ENCODE measurements at places on chromosomes 7 and 10.

GRCh38 chr10:88497913-88498312, 85.2 kb downstream of the RNLS start:
- DNase-seq: no peak

DNA sequence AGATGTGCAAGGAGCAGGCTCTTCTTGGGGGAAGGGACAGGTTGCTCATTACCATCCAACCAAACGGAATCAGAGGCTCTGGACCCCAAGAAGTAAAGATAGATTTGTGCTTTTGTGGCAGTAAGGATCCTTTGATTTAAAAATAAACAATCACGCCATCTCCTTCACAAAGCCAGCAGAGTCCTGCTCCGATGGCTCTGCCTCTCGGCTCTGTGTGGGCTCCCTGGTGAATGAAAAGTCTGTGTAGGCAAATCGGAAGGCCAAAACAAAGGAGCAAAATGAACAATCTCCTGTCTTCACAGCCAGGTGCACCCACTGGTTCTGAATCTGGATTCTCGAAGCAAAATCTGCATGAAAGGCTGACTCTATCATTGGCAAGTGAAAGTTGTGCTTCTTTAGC, 3.8 kb downstream of the PTPRN2 start:
- no peak for DNase-seq

GRCh38 chr7:324011-324410, 34.0 kb downstream of the FOXL3 start:
- no peak for DNase-seq

- no peak for DNase-seq
Observed at GRCh38 chr10:11189582-11190376, 172.1 kb downstream of the CELF2 start.

DNA sequence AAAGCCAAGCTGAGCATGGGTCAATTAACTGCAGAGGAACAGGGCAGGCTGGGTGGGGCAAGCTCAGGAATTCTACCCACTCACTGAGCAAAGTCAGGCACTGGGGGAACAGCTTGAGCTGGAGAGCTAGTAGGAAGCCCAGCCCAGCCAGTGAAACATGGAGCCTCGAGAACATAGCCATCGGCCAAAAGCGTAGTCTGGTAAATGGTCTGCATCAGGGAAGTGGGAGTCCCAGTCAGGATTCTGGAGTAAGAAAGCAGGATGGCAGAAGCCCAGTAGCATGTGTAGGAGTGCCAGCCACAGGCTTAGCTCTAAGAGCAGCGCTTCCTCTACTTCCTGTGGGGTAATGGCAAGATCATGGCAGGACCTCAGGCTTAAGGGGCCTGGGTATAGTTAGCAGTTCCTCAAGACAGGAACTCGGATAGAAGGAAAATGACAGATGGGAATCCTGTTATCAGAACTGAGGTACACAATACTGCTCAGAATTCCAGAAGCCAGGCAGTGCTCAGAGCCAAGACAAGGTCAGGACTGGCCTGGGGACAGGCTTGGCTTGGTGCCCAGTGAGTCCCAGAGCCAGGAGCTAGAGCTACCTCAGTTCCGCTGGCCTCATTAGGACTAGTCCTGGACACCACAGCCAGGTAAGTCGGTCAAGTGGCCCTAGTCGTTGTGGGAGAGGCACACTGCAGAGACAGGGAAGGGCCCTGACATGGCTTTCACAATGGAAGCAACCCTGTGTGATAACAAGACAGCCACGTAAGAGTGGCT, 65.4 kb upstream of the MXI1 start:
- DNase-seq: no peak

DNA sequence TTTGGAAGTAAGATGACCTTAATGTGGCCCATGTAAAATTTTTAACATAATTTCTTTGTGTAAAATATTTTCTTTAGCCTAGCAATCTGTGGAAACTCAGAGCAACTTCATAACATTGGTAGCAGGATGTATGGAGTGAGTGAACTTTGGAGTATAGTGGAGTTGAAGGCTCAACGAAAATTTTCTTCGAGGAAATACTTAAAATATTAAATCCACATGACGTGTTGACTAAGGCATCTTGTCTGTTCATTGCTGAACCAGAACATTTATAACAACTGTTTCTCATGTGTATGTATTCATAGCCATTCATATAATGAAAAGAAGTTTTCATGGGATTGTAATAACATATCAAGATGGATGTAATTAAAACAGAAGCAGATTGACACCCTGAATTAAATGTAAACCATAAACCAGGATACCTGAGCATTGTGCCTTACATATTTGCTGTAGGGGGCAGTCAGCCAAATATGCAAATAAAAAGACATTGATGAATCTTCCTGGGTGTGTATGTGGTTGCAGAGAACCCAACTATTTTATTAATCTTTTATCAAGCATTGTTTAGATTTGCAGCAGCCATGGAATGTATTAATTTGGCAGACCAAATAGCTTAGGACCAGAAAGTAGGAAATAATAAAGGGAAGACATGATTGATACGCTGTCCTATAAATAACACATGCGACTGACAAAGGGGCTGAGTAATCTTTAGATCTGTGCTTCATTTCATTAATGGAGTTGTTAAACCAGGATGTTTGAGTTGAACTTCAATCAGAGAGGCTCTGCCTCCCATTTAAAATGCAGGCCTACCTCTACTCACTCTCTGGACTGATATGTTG, 11.5 kb downstream of the AUTS2 start:
- DNase-seq: no peak

- no peak for DNase-seq
Observed at GRCh38 chr7:55641811-55642210, 69.5 kb upstream of the VOPP1 start.

DNA sequence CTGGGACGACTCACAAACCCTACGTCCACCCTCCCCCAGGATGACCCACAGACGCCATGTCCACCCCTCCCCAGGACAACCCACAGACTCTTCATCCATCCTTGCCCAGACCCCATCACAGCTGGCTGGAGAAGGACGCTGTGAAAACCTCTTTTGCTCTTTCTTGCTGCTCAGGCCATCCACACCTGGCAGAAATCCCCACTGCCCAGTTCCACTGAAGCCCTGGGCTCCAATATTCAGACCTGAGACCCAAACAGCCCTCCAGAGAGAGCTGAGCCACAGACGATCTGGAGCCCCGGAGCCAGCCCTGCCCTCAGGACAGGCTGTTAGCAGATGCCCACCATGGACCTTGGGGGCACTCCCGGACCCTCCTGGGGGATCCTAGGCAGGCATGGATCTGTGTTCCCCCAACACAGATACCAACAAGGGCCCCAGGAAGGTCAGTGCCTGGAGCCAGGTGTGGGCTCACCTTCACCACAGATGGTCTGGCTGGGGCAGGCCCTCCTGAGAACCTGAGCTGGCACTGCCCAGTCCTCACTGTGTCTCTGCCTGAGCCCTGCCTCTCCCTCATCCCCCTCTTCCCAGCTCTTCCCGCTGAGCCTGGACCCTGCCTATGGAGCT, 226.2 kb downstream of the PTPRN2 start:
- DNase-seq: no peak

DNA sequence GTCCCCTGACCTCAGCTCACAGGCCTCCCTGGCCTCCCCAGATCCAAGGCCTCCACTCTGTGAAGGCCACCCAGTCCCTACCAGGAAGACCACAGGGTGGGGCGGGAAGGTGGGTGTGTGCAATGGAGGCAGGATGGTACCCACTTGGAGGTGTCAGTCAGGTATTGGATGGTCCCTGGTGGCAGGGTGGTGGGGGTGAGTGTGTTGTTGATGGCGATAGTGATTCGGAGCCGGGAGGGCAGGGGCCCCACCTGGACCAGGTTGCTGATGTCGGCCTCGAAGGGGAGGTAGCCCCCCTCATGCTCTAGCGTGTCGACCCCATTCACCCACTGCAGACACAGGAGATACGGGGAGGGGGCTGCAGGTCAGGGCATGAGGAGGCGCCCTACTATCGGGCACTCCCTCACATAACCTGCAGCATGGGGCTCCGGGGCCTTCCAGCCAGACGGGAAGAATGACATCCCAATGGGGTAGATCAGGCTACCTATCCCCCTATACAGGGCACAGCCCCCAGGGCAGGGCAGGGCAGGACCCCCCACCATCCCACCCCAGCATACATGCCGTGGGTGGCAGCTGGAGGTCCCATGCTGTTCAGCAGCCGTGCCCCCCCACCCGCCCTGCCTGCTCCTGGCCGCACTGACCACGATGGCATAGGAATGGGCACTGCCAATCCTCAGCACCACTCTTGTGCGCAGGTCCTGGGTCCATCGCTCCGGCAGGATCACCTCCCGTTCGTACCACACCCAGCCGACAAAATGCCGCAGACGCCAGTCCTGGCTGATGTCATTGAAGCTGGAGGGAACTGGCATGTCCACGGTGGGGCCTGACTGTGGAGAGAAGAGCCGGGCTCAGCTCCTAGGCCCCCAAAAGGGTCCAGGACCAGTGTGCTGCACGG, 2.2 kb downstream of the GUSB start:
- DNase-seq: no peak

DNA sequence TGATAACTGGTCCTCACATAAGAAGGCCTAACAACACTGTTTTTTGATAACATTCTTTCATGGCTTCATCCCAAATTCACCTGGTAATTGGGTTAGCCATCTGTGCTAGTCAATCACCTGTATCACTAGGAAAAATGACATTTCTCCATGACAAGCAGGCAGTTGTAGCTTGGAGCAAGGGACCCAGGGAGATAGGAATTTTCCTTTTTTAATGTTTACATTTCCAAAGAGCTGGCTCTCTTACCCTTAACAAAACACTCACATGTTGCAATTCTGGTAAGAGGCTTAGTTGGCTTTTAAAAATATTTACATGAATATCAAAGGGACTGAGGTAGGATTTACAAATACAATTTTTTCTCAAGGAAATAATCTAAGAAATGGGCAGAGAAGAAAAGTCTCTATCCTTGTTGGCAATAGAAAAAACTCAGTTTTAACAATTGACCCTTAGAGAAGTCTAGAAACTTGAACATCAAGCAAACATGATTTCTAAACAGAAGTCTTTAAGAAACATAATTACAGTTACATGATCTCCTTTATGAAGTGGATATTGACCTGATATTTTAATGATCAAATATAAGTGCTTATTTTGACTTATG, 16.1 kb upstream of the AKR1C1 start:
- no peak for DNase-seq

- no peak for DNase-seq
Observed at GRCh38 chr7:44132039-44132438, 8.7 kb upstream of the POLD2 start.

DNA sequence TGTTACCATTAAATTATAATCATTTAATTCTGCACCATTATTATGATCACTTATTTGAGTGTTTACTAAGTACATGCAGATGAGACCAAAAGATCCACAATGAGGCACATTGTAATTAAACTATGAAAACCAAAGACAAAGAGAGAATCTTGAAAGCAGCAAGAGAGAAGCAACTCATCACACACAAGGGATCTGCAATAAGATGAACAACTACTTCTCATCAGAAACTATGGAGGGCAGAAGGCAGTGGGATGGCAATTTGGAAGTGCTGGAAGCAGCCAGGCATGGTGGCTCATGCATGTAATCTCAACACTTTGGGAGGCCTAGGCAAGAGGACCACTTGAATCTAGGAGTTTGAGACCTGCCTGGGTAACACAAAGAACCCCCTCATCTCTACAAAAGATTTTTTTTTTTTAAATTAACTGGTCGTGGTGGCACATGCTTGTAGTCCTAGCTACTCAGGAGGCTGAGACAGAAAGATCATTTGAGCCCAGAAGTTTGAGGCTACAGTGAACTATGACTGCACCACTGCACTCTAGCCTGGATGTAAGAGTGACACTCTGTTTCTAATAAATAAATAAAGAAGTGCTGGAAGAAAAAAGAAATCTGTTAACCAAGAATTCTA, 47.7 kb downstream of the CDK6 start:
- DNase-seq: no peak

- DNase-seq: no peak
Observed at GRCh38 chr7:34281260-34281659, 375.9 kb downstream of the BMPER start.

DNA sequence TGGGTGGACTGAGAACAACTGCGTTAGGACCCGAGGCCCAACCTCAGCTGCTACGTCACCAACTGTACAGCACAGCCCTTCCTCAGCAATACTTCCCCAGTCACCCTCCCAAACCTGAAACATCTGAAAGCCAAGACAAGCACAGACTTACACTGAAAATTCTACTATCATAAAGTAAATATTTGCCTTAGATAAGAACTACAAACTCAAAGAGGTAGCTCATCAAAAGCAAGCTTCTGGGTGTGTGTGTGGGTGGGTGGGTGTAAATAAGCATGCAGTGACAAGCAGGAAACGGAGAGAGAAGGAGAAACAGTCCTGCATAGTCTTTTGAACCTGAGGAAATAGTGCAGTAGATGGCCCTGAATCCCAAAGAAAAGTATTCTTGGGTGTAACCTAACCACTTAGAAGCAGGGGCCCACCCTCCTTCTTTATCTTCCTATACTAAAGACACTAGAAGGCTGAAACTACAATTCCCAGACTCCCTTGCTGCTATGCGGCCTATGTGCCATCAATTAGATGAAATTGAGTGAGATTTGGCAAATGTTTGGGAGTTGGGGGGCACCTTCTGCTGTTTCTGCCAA, 18.7 kb downstream of the SLC25A13 start:
- no peak for DNase-seq

- DNase-seq: peak; percentile 60
Observed at GRCh38 chr10:34721208-34721840, 93.8 kb downstream of the PARD3 start.

DNA sequence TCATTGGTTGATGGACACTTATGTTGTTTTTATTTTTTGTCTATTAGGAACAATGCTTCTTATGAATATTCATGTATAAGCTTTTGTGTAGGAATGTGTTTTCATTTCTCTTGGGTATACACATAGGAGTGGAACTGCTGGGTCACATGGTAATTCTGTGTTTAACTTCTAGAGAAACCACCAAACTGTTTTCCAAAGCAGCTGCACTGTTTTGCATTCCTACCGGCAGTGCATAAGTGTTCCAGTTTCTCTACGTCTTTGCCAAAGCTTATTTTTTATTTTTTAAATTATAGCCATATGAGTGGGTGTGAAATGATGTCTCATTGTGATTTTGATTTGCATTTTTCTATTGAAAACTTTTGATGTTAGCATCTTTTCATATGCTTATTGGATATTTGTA, 51.3 kb downstream of the ADK start:
- no peak for DNase-seq

DNA sequence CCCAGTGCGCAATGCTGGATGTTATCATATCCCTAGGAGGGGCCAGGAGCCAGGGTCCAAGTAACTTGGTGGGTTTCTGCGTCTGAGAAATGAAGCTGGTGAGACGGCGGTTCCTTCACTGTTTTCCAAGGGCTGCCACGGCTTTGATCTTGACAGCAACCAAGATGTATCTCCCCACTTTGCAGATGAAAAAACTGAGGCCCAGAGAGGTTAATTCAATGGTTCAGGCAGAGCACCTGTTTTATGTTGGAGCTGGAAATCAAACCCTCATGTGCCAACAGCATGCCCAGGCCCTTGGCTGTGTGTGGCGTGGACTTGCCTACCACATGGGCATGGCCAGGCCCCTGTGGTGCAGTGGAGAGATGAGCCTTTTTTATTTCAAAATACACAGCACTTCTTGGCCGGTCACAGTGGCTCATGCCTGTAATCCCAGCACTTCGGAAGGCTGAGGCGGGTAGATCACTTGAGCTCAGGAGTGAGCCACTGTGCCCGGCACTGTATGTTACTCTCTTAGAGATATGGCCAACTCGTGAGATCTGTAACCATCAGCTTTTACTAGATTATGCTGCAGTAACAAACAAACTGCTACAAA, 225.2 kb upstream of the SH2B2 start:
- no peak for DNase-seq

Measured in RPMI8226 (cell line).